ENCODE measurements at places on chromosomes 2 and 18.

- DNase-seq = no peak
These were observed 53.8 kb downstream of the SEMA4F start for GRCh38 chr2:74707837-74708236.

DNA sequence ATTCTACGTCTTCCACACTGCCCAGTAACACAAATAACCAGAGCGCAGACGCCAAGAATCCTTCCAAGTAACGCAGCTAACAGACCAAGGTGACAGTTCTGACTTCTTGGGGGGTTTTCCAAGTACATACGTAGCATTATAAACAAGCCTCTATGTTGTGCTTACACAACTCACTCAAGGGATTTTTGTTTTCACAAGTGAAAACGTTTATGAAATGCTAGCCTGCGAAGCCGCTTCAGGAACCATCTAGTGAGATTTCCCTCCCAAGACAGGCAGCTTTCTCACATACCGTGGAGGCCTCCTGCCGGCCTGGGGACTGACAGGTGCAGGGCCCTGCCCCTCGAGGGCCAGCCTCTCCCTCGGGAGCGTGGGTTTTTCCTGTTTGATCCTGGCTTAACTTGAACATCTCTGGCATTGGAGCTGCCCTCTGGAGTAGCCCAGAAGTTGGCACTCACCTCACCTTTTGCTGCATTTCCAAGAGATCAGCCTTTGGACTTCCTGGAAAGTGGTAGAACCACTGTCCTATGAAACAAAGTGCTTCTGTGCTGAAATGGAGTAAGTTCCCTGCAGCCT is 151.1 kb downstream of the MBP start:
- no peak for DNase-seq

DNA sequence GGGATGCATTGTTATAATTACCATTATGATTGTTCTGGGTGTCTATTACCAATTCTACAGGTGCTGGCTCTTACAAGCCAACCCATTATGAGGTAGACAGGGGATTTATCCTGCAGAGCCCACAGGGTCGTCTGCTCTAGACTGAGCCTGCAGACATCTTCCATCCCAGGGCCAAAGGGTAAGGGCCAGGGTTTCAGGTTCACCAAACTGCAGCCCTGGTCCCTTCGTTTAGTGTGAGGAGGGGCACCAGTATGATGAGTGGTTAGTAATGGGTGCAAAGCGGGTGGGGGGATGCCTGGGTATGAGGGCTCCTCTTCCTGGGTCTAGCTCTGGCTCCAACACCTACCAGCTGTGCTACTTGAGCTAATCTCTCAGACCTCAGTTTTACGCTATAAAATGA is 1.2 kb upstream of the ARID5A start:
- no peak for DNase-seq

GRCh38 chr2:231260442-231261208 is 62.2 kb downstream of the ARMC9 start:
- no peak for DNase-seq

- peak; percentile 50 for DNase-seq
These were observed 95.3 kb downstream of the CD8B2 start for GRCh38 chr2:106582148-106583143.

GRCh38 chr2:72340665-72341064 is 193.0 kb upstream of the CYP26B1 start:
- DNase-seq = no peak

DNA sequence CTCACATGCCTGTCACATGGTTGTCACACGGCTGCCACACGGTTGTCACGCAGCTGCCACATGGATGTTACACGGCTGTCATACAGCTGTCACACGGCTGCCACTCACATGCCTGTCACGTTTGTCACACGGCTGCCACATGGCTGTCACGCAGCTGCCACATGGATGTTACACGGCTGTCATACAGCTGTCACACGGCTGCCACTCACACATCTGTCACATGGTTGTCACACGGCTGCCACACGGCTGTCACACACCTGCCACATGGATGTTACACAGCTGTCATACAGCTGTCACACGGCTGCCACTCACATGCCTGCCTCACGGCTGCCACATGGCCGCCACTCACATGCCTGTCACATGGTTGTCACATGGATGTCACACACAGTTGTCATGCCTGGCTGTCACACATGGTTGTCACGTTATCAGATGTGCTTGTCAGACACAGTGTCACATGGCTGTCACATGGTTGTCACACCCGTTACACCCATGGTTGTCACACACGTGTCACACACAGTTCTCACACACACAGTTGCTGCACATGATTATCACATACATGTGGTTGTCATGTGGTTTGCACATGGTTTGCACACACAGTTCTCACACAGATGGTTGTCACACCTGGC is 19.4 kb downstream of the KCNG2 start:
- no peak for DNase-seq

GRCh38 chr2:29601872-29602271 is 319.5 kb downstream of the ALK start:
- DNase-seq = no peak

DNA sequence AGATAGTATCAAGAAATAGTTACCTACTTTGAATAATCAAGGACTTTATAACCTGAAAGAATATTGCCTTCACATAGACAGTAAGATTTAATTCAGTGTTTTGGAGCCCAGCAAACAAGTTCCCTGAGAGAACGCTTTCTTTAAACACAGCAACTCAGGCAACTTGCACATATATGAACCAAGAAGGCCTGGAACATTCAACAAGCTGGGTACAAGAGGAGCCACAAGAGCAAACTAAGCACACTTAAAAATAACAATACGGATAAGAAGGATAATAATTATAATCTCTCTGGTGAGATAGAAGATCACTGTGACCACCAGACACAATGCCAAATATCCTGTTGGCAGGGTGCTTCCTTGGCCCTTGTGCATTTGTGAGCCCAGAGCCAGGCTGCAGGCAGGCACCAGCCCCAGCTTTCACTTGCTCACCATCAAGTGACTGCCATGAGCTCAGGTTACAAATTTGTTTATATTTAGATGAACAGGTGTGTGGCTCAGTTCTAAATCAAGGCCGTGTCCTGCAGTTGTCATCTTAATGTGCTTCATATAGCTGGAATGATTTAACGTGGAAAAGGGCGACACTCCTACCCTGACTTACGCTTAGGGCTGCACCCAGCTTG is 446.6 kb downstream of the IRS1 start:
- no peak for DNase-seq

GRCh38 chr18:68284236-68284780 is 430.6 kb downstream of the TMX3 start:
- no peak for DNase-seq

DNA sequence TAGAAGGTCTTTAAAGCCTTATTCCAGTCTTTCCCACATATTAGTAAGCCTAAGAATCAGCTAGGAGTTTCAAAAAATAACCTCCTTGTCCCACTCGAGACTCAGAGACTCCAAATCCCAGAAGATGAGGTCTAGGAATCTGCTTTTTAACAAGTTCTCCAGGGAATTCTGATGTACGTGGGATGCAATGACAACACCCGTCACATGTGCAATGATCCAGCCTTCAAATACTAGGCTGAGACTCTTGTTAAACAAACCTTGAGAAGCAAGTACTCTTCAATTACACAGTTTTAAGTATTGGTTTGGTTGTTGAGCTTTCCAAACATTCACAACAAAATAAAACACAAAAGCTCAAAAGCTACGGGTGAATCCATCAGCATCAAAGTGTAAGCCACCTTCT is 53.9 kb downstream of the EPG5 start:
- no peak for DNase-seq

DNA sequence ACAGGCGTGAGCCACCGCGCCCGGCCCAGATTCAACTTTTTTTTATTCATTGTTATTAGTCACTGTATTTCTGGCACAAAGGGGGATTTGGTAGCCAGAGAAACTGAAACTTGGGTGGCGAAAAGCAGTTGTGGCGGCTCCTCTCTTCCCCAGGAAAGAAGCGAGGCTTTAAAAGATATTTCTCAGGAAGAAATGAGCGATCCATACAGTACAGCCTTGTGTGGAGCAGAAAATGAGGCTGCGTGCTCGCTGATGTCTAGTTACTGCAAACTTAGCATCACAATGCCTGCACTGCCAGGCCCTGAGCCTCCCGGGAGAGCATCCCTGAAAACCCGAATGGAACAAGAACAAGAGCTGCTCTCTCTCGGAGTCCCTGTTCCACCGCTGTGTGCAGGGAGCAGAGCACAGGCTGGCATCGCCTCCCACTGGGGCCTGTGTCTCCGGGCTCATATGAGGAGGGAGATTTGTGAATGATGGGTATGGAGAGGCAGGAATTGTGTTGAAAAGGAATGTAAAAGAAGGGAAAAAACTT is 234.0 kb downstream of the ZNF516 start:
- no peak for DNase-seq

DNA sequence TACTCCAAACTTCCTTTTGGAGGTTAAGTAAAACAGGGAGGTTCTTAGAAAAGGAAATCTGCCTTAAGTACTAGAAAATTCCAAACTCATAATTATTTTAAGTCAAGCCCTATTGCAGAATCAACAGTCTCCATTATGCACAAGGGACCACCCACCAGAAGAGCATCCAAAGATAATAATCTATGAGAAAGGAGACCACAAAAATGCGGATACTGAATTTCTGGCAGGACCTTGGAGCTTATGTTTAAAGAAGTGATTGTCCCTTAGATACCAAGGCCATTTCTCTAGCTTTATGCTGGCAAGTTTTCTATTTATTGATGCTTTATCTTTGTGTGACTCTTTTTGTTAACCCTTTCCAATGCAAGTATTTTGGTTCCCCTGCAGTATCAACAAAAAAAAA is 404.0 kb upstream of the MMADHC start:
- DNase-seq = no peak

DNA sequence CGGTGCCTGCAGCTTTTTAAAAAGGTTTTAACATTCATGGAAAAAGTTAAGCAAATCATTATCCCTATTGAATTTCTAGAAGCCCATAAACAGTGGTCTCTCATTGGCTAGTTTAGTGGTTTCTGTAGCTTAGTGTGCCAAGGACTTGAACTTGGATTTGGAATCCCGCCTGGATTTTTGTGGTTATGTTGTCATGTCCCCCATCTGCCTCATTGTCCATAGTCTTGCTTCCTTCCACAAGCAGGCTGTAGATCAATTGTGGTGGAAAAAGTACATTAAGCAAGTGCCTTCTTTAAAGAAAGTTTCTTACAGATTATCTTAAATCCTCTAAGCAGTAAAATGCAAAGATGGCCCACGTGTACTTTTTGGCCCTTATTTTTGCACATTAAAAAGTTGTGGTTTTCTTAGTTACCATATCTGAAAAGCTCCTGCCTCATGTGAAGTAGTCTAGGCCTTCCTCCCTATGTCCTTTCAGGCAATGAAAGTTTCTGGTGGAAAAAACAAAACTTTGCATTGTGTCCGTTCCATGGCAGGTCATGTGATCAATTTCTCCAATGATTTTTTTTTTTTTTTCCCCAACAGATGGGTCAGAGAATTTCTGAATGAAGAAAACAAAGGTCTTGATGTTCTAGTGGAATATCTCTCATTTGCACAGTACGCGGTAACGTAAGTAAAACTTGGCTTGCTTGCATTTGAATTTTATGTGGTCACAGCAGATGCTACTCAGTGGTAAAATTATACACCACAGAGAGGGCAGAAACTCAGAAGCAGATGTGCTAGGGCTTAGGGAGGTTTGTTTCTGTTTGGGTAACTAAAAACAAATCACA is 158.9 kb downstream of the PRPF40A start:
- DNase-seq = no peak

- no peak for DNase-seq
These were observed 28.8 kb downstream of the CUL3 start for GRCh38 chr2:224556381-224556780.

GRCh38 chr18:54957996-54958395 is 1.3 kb downstream of the CCDC68 start:
- no peak for DNase-seq

- no peak for DNase-seq
These were observed 623.8 kb upstream of the NXPH2 start for GRCh38 chr2:139403948-139404347.

- no peak for DNase-seq
These were observed 384.1 kb downstream of the ERBB4 start for GRCh38 chr2:212154477-212154878.

DNA sequence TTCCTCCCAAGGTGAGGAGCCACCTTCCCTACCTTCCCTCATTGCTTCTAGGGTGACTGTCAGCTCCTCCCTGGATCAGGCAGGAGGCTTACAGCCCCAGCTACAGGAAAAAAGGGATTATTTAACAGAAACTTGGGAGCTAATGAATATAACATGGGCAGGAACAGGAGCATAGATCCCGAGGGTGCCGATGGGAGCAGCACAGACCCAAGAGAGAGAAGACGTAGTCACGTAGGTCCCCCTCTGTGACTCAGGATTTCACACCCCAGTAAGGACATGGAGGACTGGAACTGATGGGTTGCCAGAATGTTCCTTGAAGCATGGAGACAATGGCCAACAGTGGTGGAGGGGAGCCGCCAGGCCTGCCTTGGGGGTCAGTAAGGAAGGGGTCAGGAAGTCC is 10.3 kb upstream of the HDAC4 start:
- DNase-seq = no peak

DNA sequence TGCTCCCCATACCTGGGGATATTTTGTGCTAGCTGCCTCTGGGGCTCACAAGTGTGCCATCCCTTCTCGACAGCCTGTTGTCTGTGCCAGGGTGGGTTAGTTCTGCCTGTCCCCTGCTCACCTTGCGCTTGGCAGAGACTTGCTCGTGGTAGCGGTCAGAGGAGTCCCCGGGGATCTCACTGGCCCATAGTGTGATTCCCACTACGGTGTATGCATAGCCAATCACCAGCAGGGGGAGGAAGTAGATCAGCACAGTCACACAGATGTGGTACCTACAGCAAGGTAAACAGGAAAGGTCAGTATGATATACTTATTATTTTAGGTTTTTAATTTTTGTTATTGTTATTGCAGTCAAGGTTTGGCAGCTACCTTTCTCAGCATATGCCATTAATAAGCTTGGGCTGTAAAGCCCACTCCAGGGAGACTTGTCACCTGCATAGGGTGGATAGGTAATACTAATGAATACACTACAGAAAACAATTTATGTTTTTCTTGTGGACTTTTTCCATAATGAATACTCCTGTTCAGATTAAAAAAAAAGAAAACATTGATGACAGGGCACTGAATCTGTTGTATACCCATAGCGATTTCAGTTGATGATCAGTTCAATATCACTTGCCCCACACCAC is 95.2 kb downstream of the POLE4 start:
- DNase-seq = no peak
